ENCODE measurements at places on chromosomes 11 and 22.

DNA sequence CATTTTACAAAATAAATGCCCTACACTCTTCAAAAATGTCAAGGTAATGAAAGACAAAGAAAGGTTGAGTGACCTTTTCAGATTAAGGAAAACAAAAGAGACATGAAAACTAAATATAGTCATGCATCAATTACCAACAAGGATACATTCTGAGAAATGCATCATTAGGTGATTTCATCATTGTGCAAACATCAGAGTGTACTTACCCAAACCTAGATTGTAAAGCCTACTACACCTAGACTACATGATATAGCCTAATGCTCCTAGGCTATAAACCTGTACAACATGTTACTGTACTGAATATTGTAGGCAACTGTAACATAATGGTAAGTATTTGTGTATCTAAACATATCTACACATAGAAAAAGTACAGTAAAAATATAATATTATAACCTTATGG lies 26.7 kb downstream of the INTS4 start:
- no peak for DNase-seq

GRCh38 chr11:29318134-29318845 lies 698.5 kb downstream of the KCNA4 start:
- DNase-seq = no peak

GRCh38 chr11:93686226-93686625 lies 24.7 kb downstream of the CEP295 start:
- DNase-seq = no peak

DNA sequence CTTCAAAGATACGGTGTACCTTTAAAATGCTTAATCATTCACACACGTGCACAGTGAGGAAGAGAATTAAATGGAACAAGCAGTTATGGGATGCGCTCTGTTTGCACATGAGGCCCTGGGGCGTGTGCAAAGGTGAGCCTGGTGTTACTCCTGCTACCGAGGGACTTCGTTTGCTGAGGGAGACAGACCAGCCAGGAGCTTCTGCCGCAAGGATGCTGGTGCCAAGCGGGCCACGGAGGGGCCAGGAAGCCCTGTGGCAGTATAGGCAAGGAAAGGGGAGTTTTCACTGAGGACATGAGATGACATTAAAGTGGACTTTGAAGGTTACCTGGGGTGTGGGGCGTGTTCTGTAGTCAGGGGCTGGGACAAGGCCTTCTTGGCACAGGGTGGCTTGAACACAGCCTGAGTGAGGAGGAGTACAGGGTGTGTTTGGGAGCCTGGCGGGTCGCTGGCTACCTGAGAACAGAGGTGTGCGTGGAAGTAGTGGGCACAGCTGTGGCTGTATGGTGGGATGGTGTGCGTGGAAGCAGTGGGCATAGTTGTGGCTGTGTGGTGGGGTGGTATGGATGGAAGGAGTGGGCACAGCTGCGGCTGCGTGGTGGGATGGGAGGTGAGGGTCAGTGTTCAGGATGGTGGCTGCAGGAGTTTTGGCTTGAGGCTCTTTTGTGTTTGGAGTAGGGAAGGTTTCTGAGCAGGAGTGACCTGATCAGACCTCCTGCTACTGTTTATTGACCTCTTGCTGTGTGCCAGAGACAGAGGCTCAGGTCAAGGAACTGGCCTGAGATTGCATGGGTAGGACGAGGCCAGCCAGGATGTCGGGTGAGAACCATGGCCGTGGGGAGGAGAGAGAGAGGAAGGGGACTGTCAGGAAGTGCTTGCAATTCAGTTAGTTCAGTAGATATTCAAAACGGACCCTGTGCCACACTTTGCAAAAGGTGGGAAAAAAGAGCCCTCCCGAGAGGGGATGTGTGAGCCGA lies 13.7 kb downstream of the TBC1D22A start:
- DNase-seq = no peak

- DNase-seq = no peak
Observed at GRCh38 chr11:115266066-115266639, 238.1 kb downstream of the CADM1 start.

DNA sequence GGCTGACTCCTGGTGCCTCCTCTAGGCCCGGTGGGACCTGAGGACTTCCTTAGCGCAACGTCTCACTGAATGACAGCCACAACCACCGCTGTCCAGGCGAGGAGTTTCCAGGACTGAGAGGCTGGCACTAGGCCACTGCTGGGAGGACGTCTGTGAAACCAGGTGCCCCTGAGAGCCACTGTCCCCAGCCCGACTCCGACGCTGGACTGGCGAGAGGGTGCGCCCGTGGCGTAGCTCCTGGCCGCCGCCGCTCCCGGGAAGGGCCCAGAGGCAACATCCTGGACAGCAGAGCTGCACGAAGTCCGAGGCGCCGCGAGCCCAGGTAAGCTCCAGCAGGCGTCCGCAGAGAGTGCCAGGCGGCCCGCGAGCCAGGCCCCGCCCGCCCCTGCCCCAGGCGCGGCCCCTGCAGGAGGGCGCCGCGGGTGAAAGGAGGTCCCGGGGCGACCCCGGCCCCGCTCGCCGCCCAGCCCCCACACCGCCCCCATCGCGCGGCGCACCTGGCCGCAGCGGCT lies 525 bp downstream of the DGCR2 start:
- DNase-seq = no peak

GRCh38 chr11:73965076-73965763 lies 14.4 kb downstream of the DNAJB13 start:
- DNase-seq = no peak

GRCh38 chr11:73576185-73576614 lies 21.7 kb downstream of the FAM168A start:
- no peak for DNase-seq

- no peak for DNase-seq
Observed at GRCh38 chr11:21949763-21950413, 243.0 kb upstream of the ANO5 start.

DNA sequence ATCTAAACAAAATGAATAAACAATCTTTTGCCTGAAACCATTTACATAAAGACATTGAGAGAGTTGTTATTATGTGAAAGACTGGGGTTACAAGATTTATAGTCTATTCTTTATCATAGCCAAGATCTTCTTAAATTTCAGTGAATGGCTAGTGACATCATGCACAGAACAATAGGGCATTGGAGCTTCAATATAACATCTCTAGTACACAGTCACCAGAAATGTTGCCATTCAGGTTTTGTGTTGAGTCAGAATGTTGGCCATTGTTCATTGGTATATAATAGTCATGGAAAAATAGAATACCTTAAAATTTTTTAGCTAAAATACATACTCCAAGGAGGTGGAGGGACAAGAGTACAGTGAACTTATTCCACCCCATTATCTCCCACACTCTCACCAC lies 44.3 kb downstream of the SLC5A12 start:
- DNase-seq = no peak

DNA sequence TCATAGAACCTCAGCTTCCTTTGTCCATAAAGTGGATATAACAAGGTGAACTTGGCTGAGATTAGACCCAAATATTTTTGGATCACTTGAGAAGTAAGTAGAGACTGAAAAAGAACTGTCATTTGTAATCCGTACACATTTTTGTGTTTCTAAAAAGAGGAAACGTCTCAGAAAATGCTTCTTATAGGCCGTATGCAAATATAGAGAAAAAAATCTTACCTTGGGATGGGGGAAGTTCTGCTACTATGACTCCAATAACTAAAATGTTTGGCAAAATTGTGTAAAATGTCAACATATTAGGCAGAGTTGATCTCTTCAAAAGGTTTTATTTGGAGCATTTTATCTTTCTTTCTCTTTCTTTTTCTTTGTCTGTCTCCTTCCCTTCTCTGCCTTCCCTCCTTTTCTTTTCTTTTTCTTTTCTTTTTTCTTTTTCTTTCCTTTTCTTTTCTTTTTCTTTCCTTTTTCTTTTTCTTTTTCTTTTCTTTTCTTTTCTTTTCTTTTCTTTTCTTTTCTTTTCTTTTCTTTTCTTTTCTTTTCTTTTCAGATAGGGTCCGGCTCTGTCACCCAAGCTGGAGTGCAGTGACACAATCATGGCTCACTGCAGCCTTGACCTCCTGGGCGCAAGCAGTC lies 48.2 kb downstream of the ADM start:
- DNase-seq = no peak

- no peak for DNase-seq
Observed at GRCh38 chr22:32281072-32281471, 25.9 kb upstream of the SLC5A4 start.

GRCh38 chr11:68396516-68396915 lies 64.0 kb upstream of the PPP6R3 start:
- no peak for DNase-seq

GRCh38 chr11:82718821-82719220 lies 14.8 kb downstream of the FAM181B start:
- DNase-seq = no peak

DNA sequence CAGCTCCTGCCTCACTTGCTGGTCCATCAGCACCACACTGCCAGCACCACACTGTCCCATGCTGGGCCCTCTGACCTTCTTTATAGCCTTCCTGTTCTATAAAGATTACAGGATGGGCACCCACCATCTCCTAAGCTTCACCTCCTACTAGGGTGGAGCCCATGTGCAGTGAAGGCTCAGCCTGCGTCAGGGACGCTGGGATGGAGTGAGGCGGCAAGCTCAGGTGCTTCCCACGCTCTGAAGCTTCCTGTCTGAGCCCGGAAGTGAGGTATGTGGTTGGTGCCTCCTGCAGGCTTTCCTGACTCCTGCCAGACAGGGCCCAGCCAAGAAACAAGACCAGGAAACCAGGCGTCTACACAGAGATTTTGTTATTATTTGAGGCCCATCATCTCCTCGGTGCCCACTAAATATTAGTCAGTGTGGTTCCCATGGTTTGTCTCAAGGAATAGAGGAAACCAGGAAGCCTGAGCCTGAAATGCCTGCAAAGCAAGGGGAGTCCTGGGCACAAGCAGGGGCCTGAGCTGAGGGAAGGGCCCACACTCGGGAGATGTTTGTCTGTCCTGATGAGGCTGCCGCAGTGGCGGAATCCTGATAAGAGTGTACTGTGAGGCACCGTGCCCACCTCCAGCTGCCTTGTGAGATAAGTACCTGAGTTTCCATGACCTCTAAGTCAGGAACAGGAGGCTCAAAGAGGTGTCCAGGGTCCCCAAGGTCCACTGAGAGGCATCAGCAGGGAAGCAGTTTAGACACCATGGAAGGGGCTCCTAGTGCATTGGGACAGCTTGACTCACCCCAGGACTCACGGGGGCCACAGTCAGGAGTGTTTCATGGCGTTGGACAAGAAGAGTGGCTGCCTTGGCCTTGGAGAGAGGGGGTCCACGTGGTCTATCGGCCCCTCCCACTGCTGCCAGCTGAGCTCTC lies 22.0 kb downstream of the RSPH14 start:
- peak; percentile 72 for DNase-seq

- no peak for DNase-seq
Observed at GRCh38 chr22:19757140-19757984, 3.2 kb upstream of the TBX1 start.

DNA sequence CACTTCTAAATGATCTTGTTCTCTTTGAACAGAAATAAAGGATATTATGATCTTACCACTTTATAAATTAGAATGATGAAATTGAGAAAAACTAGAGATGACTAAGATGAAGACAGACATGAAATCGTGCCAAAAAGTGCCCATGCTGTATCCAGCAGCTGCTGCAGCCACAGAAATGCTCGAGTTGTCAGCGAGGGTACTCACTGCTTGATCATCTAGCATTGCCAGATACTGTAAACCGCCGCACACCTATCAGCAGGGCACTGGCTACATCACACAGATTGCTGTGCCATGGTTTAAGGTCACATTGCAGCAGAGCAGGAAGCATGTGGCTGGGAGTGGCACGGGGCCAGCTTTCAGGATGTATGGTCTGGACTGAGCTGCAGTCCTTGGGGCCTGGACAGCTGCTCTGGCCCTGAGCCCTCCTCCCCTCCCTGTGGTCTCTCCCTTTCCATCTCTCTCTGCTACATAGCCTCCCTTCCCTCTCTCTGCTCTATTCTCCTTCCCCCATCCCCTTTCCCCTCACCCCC lies 51.0 kb upstream of the SEPTIN5 start:
- peak; percentile 7 for DNase-seq

DNA sequence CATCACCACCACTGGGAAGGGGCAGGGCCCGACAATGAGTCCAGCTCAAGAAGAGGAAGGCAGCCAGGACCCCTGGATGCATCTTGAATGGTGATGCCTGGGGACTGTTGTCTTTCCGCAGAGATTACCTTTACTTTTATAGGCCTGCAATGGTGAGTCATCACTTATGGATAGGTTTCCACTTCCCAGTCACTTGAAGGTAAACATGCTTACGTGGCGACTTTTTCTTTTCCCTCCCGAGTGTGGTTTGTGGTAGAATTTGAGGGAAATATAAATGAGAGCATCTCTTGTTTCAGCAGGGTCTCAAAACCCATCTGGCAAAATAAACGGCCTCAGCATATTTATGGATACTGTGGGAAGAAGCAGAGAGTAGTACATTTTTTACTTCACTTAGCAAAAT lies at the start of gene MMP13:
Gene MMP13 (minus strand): TSS at position 109 of the 400 bp plus-strand sequence. CDS start 27 bp downstream, at position 82.
- no peak for DNase-seq

DNA sequence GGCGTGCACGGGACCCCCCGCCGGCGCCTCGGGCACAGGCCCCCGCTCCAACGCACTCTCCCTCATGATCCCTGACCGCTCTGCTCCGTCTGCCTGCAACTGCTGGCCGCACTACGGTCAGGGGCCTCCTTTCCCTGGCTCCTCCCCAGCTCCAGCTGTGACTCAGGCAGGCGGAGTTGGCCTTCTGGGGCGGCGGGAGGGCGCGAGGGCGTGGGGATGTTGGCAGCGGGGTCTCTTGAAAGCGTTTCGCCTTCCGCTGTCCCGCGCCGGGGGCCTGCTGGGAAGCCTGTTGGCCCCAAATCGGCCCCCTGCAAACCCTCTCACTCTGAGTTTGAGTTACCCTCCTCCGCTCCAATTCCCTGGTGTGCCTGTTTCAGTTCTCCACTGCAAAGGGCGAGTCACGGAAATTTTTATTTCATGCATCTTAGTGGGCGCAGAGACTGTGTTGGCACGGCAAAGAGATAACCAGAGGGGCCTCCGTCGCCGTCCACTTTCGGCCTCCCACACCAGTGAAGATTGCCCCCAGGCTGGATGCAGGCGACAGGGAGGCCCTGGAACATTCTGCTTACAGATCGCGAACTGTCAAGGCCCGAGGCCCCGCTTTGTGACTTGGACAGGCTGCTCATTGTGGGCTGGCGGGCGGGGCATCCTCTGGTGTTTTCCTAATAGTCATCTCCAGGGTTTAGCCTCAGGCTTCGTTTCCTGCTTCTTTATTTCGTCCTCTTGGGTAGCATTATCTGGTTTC lies at the start of gene CAVIN3:
Gene CAVIN3 (minus strand): TSS at position 91 of the 745 bp plus-strand sequence. CDS start 25 bp downstream, at position 66.
- peak; percentile 92 for DNase-seq

DNA sequence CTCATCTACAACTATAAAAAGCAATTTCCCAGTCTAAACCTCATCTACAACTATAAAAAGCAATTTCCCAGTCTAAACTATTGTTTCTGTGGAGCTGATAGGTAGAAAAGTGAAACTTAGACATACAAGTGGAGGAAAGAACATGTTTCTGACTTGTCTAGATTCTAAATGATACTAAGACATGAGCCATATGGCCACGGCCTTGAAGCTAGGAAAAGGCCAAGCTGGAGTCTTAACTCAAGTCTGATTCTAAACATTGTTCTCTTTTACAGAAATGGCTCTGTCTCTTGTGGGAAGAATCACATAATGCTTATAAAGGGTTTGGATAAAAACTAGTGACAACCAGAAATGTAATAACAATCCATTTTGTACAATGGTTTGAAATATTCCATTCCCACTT lies 43.8 kb upstream of the LARGE1 start:
- DNase-seq = no peak
